ENCODE measurements at places on chromosomes 6 and 20. TPM values are rescaled to one million over a fixed set of nuclear protein-coding genes. Genes with fewer than 3 reads are reported as not detected.

The NKAPL gene
- total RNA-seq = 1.9 TPM

The FAXC gene
- 0.25 TPM for total RNA-seq

The TREML1 gene
- not detected for total RNA-seq

The THBD gene
- total RNA-seq = 293 TPM

The TMEM74B gene
- not detected for total RNA-seq

The OTOR gene
- total RNA-seq = not detected

The HLA-DRB1 gene
- 0.13 TPM for total RNA-seq

The FAM209A gene
- total RNA-seq = 0.12 TPM

The TRIM10 gene
- 0.13 TPM for total RNA-seq

The ADTRP gene
- total RNA-seq = 0.66 TPM

All from aortic smooth muscle cell (primary cell).